ENCODE measurements at places on chromosomes 6 and 20.

- no peak for DNase-seq
Observed at GRCh38 chr20:43379239-43379917, 78.3 kb upstream of the SRSF6 start.

DNA sequence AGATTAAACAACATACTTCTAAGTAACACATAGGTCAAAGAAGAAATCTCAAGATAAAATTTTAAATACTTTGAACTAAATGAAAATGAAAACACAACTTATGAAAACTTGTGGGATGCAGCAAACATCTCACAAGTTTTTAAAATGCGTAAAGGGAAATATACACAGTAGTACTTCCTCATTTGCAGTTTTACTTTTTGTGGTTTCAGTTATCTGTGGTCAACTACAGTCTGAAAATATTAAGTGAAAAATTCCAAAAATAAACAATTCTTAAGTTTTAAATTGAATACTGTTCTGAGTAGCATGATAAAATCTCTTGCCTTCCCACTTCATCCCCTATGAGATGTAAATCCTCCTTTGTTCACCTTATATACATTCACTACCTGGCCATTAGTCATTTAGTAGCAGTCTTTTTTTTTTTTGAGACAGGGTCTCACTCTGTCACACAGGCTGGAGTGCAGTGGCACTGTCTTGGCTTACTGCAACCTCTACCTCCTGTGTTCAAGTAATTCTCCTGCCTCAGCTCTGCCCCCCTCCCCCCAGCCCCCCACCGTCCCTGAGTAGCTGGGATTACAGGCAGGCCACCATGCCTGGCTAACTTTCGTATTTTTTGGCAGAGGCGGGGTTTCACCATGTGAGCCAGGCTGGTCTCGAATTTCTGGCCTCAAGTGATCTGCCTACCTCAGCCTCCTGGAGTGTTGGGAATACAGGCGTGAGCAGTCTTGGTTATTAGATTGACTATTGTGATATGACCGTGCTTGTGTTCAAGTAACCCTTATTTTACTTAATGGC lies 154.6 kb upstream of the AHI1 start:
- DNase-seq: no peak

DNA sequence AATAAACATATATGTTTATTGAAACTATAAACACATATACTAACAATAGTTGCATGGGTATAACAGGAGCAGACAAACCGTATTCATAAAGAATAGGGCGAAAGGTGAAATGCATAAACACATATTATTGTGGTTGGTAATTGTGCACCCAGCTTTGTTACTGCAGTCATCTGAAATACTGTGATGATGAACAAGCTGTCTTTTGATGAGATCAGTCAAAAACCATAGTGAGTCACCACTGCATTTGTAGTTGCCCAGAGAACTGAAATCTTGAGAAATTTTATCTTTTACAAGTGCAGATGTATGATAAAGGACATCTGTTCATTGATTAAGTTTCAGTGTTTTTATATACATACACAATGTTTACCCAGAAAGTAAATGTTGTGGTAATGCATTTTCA lies 133.7 kb downstream of the MYO6 start:
- DNase-seq: no peak

DNA sequence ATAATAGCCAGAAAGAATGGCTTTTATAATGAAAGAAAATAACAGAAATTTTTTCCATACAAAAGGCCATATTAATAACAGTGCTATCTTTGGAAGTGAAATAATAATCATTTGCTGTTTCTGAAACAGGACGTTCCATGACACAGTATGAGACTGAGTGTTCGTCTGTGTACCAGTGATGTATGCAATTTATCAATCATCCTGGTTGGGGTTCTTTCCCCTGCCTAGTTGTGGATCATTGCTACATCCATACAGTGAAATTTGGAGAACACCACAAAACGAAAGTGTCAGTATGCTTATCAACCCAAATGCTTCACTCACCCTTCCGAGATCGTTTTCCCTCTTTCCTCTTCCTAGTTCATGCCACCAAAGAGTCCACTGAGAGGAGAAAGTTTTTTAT lies 151.4 kb upstream of the PRDM1 start:
- DNase-seq: no peak

GRCh38 chr20:14963262-14963663 lies 625.9 kb upstream of the FLRT3 start:
- no peak for DNase-seq

- no peak for DNase-seq
Observed at GRCh38 chr6:2229039-2229438, 16.4 kb downstream of the GMDS start.

- no peak for DNase-seq
Observed at GRCh38 chr20:49982072-49982345, 771 bp upstream of the SNAI1 start.

GRCh38 chr20:48721324-48722001 lies 106.3 kb downstream of the PREX1 start:
- no peak for DNase-seq

All from activated CD8-positive, alpha-beta memory T cell treated with anti-CD3 and anti-CD28 coated beads for 1 hour (primary cell).